ENCODE measurements at places on chromosomes 16 and 17.

DNA sequence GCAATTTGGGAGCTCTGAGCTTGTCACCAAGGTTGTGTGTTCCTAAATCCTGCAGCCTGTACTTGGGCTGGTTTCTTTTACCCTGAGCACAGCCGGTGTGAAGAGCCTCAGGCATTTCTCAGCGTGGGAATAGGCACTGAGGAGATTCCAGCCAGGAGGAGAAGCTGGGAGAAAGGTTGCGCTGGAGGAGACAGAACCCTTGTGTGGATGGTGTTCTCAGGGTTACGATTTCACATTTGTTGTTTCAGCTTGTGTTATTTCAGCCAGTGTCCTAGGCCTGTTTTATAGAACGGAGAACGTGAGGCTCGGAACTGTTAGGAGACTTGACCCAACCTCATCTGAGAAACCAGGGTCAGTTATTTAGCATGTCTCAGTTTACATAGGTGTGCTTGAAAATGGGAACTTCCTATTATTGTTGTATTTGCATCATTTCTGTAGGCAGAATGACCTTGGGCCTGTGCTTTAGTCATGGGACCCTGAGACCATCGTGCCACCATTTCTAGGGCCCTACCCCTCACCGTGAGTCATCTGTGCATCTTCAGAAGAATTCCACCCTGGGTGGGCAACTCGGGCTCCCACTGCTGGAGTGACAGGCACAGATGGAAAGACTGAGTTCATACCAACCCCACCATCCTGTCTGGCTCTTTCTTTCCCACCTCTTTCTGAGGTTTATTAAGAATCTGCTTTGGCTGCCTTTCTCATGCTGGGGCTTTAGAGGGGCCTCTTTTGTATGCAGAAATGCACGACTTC, 134.9 kb downstream of the MSI2 start:
- no peak for DNase-seq

DNA sequence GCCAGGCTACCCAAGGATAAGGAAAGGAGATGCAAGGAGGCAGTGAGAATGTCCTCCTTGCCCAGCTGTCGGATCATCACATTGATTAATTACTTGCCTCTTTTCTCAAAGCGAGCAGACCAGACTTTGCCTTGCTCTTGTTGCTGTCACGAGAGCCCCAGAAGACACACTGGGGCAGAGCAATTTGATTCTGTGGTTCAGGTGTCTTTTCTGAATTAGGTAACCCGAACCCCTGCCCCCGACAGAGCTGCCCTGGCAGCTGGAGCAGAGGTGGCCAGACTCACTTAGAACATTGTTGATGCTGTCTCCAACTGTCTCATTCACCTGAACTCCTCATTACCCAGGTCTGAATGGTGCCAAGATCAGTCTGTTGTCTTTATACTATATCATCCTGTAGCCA, 34.3 kb downstream of the VAT1L start:
- DNase-seq: no peak

DNA sequence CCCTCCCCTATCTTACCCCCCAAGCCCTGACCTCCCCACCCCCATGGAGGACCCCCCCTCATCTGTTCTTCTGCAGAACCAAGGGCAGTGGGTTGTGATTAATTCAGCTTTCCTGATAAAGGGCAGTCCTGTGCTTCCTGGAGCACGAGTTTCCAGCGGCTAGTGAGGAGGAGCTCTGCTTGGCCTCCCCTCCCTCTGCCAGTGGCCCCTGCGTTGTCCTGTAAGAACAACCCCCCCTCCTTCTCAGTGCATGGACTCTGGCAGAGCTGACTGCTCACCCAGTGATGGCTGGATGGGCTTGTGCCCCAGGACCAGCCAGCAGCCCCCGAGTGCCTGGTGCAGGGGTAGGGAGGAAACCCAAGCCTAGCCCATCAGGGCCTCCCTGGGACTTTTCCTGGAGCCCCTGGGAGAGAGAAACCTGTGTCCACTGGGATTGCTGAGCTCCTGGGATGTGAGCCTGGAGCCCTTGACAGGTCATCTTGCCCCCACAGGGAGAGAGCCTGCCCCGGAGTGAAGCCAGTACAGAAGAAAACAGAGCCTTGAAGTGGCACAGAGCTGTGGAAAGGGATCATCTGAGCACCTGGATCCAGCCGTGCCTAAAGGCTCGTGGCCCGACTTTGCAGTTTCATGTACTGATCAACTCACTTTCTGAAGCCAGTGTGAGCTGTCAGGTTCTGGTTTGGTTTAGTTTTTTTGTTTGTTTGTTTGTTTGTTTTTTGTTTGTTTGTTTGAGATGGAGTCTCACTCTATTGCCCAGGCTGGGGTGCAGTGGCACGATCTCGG, 26.5 kb downstream of the MMP15 start:
- DNase-seq: no peak

- DNase-seq: no peak
Observed at GRCh38 chr17:77959126-77959925, 823 bp downstream of the TNRC6C start.

GRCh38 chr17:50161023-50161910, 4.5 kb upstream of the SGCA start:
- no peak for DNase-seq

- DNase-seq: no peak
Observed at GRCh38 chr17:62045517-62045916, 19.6 kb downstream of the MED13 start.

DNA sequence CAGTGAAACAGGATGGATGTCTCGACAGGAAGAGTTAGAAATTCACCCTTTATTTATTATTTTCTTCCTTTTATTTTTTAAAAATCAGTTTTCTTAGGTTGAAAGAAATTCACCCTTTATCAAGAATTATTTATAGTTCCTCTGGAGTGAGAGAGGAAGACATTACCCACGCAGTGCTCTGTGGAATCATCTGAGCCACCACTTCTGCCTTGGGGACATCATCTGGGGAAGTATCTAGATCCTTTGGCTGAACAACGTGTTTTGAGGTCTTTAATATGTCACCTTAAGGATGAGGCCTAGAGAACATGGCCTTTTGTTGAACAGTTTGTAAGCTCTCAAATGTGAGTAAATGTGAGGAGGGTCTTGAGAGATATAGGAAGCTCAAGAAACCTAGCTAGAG, 183.3 kb downstream of the UTP18 start:
- no peak for DNase-seq

GRCh38 chr17:39872751-39873150, 4.7 kb downstream of the ZPBP2 start:
- no peak for DNase-seq

- no peak for DNase-seq
Observed at GRCh38 chr17:40646791-40647623, 611 bp downstream of the SMARCE1 start.

- no peak for DNase-seq
Observed at GRCh38 chr17:40074871-40075200, 12.1 kb downstream of the THRA start.

Measured in vagina (tissue), 2 donors.